ENCODE measurements at places on chromosomes 3 and 15.

GRCh38 chr15:91061997-91062396 is 38.1 kb upstream of the SV2B start:
- DNase-seq = no peak

DNA sequence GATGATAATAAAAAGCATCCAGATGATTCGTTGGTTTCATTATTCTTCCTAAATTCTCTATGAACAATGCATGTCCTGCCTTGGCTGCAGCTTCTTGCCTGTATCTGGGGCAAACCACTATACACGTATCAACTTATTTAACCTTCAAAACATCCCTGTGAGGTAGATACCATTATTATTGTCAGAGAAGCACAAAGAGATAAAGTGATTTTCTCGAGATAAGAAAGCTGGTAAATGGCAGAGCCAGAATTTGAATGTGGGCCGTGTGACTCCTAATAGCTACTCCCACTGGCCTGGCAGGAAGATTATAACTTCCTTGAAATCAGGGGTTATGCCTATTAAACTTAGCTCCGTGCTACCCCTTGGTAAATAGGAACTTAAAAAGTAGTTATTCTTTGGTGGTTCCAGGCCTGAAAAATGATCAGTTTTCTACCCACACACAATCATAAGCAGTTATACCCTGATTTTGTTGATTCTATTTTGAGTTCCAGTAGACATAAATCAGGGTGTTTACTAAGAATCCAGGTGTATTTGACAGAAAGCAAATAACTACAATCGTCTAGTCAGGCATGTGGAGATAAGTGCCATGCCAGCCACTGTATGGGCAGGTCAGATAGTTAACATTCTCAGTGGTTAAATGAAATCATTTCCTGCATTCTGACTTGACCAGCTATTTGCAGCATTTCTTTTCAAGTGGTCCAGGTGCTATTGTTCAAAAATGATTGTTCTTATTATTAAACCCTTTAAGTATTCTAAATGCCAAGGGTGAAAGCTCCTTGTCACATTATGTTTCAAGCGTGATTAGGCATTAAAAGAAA is 99.2 kb upstream of the LRRN1 start:
- DNase-seq = no peak

GRCh38 chr15:101307048-101307896 is 12.2 kb upstream of the SNRPA1 start:
- DNase-seq = no peak

DNA sequence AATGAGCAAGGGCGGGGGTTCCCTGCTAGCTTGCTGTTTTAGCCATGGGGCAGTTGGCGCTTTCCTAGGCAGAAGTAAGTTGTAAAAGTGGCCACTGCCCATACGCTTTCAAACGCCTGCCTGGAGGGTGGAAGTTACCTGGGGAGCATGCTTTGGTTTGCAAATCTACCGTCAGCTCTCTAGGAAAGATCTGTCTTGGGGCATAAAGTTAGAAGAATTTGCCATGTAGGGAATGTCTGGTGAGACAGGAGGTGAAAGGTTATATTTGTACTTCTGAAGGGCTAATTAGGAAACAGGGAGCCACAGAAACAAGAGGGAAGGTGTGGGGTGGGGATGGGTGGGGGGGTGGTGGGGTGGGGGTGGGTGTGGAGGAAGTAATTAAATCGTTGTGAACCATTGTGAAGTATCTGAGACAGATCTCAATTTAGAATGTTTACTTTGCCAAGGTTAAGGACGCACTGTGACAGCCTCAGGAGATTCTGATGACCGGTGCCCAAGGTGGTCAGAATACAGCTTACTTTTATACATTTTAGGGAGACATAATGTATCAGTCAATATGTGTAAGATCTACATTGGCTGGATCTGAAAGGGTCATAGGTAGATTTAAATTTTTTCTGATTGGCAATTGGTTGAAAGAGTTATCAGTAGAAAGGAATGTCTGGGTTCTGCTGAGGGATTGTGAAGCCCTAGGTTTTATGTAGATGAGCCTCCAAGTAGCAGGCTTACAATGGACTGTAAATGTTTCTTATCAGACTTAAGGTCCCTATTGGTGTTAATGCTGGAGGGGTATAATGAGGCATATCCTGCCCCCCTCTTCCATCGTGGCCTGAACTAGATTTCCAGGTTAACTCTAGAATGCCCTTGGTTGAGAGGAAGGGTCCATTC is 62.0 kb upstream of the GCNT3 start:
- DNase-seq = no peak

DNA sequence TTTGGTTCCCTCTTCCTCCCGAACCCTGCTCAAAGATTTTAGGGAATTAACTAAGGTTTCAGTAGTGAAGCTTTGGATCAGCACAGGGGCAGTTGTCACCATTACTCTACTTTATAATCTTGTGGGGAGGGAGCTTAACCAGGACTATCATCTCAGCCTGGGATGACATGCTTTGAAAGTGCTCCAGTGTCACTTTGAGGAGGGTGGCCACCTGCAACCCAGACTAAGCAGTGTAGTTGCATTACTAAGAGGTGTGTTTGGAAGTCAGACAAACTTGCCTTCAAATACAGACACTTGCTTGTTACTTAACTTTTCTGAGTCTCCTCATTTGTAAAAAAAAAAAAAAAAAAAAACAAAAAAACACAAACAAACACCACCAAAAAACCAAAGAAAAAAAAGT is 340.3 kb upstream of the TBL1XR1 start:
- DNase-seq = no peak

- no peak for DNase-seq
Measured at GRCh38 chr3:4588466-4588865, 95.3 kb downstream of the ITPR1 start.

- no peak for DNase-seq
Measured at GRCh38 chr3:43583481-43583880, 38.3 kb downstream of the ANO10 start.

DNA sequence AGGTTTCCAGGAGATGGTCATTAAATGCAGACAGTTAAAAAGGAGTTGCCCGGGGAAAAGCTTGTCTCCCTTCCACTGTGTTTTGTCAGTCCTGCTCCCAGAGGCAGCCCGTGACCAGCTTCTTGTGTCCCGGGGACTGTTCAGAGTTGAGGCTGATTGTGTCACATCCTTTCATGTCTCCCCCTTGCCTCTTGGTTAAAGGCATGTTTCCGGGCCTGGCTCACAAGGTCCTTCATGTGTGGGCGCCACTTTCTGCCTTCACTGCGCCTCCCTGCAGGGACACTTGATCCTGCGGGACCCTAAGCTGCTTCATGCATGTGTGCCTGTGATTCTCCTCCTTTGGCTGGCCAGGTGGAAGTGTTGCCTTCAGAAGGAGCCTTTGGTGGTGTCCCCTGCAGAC is 9.2 kb downstream of the CHCHD6 start:
- DNase-seq = no peak

DNA sequence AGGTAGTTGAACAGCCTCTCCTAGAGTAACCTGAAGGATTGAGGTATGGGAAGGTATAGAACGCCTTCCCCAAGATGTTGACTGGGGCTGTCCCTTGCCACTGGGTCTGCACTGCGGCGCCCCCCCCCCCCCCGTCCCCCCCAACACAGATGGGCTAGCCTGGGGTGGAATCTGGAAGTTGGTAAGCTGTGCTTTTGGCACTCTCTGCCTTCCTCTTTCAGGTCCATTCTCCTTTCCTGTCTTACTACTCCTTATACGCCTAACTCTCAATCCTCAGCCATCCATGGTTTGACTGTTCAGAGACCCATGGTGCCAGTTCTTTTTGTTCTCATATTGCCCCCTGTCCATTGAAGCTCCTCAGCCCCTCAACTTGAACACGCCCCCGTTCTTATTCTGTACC is 42.8 kb downstream of the MAP2K1 start:
- DNase-seq = no peak

GRCh38 chr15:47987908-47988532 is 132.8 kb upstream of the SLC24A5 start:
- DNase-seq = no peak

GRCh38 chr3:115415246-115415996 is 207.9 kb upstream of the GAP43 start:
- no peak for DNase-seq

- DNase-seq = no peak
Measured at GRCh38 chr15:98889930-98890695, 117.5 kb downstream of the PGPEP1L start.

GRCh38 chr15:38564557-38565286 is at the start of gene RASGRP1:
Gene RASGRP1, minus strand, starts transcription at chr15:38564814. Its CDS starts 186 bp downstream, at chr15:38564628.
- peak; percentile 68 for DNase-seq

DNA sequence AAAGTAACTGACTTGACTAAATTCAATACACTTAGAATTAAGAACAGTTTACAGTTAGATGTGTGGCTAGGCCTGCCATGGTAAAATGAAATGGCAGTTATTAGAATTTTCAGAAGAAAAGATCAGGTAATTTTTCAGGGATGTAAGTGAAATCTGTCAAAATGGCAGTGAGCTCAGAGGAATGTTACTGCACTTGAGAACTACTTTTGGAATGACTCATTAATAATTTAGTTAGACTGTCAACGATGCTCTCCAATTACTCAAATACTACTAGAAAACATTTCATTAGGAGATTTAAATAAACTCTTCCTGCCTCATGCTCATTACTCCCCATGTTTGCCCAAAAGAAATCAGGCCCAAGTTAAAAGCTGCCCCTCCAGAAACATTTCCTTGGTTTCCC is 84.4 kb downstream of the RFTN1 start:
- DNase-seq = no peak

GRCh38 chr3:13092621-13093617 is 19.7 kb upstream of the IQSEC1 start:
- DNase-seq = no peak

GRCh38 chr3:139527265-139527664 is 12.3 kb downstream of the RBP1 start:
- no peak for DNase-seq

DNA sequence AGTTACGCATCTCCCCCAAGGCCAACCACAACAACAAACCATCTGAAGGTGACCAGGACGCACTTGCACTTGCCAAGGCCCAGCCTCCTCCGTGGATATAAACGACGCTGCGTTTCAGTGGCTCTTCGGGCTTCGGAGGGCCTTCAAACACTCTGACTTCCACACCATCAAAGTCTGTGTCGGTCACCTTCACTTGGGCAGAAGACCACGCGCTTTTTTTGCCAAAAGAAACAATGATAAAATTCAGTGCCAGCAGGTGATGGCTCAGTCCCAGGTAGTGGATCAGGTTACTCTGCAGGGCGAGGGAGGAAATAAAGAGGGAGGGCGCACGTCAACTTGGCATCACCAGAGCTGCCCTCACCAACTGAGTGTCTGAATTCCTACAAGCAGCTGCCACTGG is 63.0 kb downstream of the NCEH1 start:
- DNase-seq = no peak

- no peak for DNase-seq
Measured at GRCh38 chr3:124861041-124861440, 26.1 kb downstream of the ITGB5 start.

DNA sequence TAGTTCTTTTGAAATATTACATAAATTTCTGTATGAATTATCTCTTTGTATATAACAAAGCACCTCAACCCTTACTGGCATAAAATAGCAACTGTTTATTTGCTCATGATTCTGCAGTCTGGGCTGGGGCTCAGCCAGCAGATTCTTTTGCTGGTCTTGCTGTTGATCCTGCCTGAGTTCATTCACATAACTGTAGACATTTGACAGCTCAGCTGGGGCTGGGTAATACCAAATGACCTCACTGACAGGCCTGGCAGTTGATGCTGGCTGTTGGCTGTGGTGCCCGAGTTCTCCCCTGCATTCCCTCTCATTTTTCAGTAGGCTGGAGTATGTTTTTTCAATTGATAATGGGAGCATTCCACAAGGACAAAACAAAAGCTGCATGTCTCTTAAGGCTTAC is 449.9 kb upstream of the GOLIM4 start:
- no peak for DNase-seq

DNA sequence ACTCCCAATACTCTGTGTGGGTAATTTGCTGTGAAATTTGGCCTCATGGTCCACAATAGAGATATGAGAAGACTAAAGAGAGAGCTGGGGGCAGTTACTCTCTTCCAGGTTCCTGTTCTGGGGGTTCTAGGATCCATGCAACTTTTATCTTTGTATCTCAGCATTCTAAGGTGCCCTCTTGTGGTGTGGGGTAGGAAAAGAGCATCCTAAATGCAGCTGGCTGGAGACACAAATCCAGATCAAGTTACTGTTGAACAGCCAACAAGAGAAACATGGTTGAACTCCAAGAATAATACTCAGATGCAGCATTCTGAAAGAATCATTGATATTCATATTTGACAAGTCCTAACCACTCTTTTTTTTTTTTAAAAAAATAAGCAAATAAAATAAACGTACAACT is 238.2 kb downstream of the GREM1 start:
- DNase-seq = no peak

DNA sequence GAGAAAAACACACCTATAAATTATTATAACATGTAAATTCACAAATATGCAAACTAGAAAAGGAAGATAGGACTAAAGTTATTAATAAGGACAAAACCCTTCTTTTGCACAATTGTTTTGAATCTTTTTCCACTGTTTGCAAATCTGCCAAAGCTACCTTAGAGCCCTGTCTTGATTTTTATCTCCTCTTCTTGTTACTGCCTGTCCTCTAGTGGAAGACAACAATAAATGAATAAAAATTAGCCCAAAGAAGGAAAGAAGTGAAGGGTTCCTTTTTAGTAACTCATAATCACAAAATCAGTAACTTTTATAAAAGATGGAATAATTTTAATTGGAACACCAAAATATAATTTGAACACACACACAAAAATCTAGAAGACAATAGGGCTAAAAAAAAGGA is 2.7 kb downstream of the CD200R1 start:
- DNase-seq = no peak

DNA sequence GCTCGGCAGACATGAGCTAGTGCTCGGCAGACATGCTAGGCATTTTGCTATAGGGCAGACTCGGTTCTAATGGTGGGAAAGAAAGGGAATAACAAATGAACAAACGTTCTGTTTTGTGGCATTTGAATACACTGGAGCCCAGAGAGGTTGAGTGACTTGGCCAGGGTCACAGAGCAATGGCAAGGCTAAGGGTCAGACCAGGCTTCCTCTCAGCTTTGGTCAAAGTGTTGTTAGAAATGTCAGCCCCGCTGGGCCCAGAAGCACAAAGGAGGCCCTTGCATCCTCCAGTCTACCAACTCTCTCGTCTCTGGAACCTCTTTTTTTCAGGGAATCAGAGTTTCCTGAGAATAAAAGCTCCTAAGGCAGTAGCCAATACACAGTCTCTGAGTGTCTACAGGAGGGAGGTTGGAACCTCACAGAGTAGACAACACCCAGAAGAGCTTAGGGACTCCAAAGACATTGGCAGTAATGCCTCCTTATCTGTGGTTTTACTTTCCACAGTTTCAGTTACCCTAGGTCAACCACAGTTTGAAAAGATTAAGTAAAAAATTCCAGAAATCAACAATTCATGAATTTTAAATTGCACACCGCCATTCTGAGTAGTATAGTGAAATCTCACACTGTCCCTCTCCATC is 47.3 kb downstream of the SSUH2 start:
- DNase-seq = no peak

DNA sequence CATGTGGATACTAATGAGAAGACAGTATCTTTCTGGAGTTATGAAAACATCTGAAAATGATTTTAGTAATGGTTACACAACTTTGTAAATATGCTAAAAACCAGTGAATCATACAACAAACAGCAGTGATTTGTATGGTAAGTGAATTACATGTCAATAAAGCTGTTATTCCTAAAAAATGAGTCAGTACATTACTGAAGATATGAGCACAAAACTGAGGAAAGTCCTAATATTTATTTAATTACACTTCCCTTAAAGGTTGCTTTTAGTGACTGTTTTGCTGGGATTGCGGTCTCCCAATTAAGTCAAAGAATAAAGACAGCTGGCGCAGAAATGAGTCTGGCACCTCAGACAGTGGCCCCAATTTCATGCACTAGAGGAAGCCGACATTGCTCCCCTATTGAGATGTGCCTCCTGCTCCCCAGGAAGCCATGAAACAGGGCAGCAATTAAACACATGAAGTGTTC is 50.9 kb upstream of the FSIP1 start:
- DNase-seq = no peak
